ENCODE measurements at places on chromosomes 2 and 18.

DNA sequence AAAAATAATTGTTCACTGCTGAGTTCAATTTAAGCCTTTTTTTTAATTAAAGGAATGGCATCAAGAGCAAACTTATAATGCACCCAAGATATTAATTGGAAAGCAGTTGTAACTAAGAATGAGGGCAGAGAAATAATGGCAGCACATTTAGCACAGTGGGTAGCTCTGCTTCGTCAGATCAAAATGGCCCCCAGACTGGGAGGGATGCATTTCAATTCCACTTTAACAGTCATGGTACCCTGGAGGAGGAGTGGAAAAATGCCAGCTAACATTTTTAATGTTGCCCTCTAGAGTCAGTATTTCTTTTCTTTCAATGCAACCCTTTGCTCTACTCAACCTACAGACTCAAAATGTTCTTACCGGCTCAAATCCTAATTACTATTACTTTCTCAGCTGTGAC, 504.8 kb upstream of the SETBP1 start:
- no peak for DNase-seq

DNA sequence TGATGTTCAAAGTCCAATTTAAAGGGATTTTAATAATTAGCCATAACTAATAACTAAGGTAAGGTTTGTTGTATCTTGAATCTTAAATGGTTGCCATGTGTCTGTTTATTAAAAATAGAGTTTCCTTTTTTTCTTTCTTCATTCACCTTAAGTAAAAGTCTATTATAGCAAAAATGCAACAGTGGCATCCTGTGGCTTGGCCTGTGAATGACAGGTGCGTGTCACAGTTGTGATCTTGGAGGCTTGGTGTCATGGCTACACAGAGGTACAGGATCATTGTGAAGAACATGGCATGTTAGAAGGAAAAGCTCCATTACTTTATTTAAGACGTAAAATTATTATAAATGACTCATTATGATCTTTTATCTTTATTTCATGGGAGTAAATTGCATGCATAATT, 246.1 kb downstream of the BCL2 start:
- no peak for DNase-seq

- DNase-seq: no peak
Measured at GRCh38 chr2:217897816-217898806, 104.7 kb downstream of the TNS1 start.

DNA sequence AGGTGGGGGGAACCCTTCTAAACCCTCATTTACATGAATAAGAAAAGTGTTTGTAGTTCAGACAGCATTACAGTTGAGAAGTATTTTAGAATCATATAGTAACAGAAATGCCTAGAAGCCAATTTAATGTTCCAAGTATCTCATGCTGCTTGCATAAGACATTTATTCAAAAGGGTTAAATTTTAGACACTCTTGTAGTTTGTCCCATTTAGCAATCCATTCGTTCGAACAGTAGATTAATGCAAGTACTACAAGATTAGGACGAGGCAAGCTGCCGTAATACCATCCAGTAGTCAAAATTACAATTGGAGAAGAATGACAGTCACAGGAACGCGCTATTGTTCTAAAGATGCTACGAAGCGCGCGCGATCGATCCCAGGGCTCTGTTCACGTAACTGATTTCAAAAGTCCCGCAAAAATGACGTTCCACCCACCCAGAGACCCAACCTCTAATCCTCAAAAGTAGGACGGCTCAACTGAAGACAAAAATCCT, 1.2 kb downstream of the TMEM237 start:
- no peak for DNase-seq

- DNase-seq: no peak
Measured at GRCh38 chr2:118006326-118006725, 7.5 kb downstream of the CCDC93 start.

DNA sequence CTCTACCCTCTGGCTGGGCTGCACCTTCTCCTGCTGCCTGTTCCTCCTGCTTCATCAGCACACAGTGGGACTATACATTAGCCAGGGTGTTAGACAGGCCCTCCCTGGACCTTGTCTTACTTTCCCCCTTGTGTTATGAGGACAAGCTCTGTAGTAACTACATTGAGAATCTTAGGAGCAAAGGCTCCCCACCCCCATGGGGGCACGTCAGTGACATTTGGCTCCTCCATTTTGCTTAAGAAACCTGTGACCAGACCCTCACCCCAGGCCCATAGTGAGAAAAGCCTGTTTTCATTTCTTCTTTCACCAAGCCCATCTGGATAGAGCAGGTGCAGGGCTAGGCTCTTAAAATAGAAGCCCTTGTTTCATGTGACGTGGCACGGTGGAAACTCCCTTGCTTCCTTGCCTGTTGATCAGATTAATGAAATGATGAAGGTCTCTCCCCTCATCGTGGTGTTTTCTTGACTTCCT, 146.7 kb downstream of the RPIA start:
- no peak for DNase-seq

- DNase-seq: no peak
Measured at GRCh38 chr2:198517976-198518375, 713.6 kb downstream of the PLCL1 start.

GRCh38 chr18:2983296-2983695, 29.6 kb downstream of the LPIN2 start:
- no peak for DNase-seq

GRCh38 chr2:159035790-159036411, 67.5 kb downstream of the TANC1 start:
- DNase-seq: no peak

- DNase-seq: no peak
Measured at GRCh38 chr2:144660518-144661316, 140.8 kb upstream of the ZEB2 start.

DNA sequence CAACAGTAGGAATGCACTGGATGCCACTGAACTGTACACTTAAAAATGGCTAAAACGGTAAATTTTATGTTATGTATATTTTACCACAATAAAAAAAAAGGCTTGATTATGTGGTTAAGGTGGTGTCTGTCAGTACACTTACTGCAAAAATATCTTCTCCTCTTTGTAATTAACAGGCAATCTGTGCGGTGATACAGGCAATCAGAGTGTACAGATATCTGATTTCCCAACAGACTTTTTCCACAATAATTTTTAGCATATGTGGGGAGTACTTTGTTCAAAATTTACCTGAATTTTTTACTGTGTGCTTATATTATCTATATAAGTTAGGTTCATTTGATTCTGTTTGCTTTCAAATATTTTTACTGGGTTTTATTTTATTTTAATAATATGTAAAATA, 175.0 kb upstream of the PGAP1 start:
- DNase-seq: no peak

DNA sequence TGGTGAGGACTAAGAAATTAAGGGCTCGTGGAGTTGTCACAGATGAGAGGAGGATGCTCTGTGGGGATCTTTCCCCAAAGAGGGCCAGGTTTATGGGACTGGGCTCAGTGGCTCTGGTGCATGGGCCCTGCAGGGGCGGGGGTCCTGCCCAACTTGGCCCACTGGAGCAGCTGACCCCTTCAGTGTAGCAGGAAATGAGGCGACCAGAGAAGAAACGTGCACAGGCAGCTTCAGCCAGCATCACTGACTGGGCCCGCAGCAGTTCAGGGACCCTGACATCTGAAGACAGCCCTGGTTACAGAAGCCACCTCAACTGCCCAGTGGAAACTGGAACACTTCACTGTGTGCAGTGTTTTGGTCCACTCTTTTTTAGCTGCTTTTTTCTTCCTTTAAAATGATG, 72.8 kb downstream of the EMILIN2 start:
- DNase-seq: no peak

DNA sequence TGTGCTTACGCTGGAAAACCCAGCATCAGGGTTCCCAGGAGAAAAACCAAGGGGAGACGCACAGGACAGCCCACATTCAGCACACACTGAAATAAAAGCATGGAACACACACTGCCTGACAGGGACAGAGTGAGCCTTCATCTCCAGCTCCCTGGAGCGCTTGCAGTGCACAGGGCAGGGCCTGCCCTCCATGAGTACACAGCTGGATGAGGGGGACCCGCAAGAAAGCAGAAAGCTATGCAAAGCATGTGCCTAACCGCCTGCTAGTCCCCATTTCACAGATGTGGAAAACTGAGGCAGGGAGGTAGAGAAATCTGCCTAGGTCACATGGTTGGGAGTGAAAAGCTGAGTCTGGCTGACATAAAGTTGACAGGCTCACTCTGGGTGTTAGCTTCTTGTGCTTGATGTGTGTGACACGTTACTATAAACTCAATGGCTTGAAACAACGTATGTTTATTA, 187.1 kb downstream of the HDAC4 start:
- DNase-seq: no peak

- DNase-seq: no peak
Measured at GRCh38 chr2:136527560-136527959, 237.8 kb upstream of the THSD7B start.

DNA sequence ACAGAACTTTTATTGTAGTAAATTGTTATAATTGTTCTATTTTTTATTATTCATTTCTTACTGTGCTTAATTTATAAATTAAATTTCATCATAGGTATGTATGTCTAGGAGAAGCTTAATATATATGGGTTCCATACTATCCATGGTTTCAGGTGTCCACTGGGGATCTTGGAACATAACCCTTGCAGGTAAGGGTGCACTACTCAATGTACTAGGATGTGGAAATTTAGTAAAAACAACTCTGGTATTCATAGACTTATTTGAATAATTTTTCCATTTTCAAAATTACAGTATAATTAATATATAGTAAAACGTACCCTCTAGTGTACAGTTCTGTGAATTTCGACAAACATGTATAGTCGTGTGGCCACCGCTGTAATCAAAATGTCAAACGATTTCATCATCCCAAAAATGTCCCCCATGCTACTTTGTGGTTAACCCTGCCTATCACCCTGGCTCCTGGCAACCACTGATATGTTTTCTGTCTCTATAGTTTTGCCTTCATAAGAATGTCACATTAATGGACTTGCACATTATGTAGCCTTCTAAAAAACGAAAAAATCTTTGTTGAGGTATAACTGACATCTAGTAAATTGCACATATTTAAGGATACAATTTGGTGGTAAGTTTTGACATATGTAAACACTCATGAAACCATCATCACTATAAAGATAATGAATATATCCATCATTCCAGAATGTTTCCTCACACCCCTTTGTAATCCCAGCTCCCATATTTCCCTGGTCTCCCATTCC, 45.7 kb downstream of the ARL5A start:
- no peak for DNase-seq

DNA sequence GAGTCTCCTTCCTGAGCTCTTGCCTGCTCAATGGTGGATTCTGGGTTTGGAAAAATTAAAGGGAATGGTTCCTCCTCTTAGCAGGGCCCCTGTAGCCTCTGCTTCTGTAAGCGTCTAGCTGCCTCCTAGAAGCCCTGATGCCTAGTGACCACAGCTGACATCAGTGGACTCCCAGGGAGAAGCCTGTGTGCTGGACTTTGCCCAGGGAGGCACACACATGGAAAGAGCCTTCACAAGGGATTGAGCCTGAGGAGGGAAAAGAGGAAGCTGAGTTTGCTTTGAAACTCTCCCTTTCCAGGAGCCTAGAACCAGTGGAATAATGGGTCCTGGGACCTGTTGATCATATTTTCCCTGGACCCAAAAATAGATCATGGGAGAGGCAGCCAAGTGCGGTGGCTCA, 1.4 kb upstream of the CFAP65 start:
- DNase-seq: no peak

DNA sequence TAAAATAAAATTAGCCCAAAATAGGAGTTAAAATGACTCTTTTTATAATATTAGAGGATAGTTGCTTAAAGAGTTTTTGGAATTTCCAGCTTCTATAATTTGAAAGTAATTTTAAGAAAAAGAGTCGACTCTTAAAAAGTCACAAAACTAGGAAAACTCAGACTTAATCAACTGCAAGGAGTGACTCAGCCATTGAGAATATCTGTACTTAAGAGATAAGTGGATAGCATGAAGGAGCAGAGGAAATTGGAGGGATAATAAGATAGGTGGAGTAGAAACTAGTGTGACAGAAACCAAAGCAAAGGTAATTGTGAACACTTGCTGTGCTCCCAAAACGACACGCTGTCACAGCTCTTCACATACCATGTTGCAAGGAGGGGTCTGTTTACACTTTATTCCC, 8.4 kb downstream of the RSAD2 start:
- no peak for DNase-seq

DNA sequence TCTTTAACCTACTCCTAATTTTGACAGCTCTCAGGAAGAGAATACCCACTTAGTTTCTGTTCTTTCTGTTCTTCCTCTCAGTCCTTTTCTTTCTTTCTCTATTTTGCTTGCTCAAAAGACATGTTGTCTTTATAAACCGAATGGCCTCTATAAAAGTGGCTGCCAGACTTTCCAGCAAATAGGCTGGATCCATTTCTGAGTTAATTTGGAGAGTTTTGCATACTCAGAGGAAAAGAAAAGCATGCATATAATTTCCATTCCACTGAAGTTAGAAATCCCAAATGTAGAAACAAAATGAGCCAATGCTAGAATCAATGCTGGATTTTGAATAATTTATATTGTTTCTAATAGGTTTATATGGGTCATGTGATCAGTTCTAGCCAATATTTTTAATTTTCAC, 65.9 kb downstream of the FAM124B start:
- no peak for DNase-seq

DNA sequence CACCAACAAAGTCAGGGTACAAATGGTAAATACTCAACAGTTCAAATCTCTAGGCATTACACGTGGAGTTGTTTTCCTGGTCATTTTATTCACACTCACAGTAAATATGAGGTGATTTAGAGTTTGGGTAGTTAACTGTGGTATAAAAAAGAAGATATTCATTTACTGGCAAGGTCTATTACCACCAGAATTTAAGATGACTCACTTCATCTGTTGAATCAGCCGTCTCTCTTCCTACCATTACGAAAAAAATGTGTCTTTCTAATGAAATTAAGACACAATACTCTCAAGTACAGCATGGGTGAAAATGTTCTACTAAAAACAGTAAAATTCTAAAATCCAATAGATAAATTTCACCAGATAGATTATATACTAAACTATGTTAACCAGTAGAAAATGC, 21.0 kb upstream of the GPR75 start:
- DNase-seq: no peak

GRCh38 chr2:53519918-53520841, 247.4 kb upstream of the CHAC2 start:
- no peak for DNase-seq

DNA sequence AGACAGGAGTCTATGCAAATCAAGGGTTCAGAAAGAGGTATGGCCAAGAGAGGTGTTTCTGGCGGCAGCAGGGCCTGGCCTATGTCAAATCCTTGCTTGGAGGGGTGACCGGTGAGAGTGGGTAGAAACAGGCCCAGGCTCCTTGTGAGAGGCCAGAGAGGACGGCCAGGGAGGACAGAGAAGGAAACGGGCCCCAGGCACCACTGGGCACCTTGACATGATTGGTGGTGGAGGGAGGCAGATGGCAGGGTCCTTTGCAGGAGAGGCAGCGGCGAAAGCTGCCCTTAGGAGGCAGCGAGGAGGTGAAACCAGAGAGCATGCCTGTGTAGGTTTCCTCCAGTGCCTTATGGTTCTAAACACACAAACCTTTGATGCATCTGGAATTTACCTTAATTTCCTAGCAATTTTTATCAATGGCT, 6.2 kb downstream of the RAMP1 start:
- DNase-seq: no peak
